Amniotic epithelial cell (primary cell): ENCODE measurements at places on chromosomes 11 and 22.

- DNase-seq, result peak; percentile 38
Observed at GRCh38 chr11:10208131-10208575, 85.9 kb downstream of the SBF2 start.

GRCh38 chr11:100740440-100740839, 53.4 kb downstream of the ARHGAP42 start:
- DNase-seq, result peak; percentile 84

DNA sequence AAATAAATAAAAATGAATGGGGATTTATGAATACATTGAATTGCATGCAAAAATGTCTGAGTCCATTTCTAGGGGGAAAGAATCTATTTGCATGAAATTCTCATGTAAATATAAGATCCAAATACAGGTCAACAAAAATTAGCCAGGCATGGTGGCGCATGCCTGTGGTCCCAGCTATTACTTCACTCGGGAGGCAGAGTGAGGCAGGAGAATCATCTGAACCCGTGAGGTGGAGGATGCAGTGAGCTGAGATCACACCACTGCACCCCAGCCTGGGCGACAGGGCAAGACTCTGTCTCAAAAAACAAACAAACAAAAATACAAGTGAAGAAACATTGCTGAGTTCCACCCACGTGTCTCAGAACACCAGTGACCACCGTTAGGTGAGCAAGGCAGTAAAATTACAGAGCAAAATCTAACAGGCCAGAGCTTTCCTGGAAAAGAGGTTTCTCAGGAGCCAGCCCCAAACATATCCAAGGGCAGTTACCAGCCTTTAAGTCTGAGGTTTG, 17.3 kb downstream of the PACSIN2 start:
- DNase-seq, result peak; percentile 68

DNA sequence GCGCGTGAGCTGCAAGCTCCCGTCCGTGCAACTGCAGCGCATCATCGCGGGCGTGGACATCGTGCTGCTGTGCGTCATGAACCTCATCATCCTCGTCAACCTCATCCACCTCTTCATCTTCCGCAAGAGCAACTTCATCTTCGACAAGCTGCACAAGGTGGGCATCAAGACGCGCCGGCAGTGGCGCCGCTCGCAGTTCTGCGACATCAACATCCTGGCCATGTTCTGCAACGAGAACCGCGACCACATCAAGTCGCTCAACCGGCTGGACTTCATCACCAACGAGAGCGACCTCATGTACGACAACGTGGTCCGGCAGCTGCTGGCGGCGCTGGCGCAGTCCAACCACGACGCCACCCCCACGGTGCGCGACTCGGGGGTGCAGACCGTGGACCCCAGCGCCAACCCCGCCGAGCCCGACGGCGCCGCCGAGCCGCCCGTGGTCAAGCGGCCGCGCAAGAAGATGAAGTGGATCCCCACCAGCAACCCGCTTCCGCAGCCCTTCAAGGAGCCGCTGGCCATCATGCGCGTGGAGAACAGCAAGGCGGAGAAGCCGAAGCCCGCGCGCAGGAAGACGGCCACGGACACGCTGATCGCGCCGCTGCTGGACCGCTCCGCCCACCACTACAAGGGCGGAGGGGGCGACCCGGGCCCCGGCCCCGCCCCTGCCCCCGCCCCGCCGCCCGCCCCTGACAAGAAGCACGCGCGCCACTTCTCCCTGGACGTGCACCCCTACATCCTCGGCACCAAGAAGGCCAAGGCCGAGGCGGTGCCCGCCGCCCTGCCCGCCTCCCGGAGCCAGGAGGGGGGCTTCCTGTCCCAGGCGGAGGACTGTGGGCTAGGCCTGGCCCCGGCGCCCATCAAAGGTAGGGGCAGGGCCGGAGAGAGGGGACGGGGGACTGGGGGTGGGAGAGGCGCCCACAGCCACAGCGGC, 7.3 kb downstream of the PANX2 start:
- DNase-seq, result no peak

- DNase-seq, result no peak
Observed at GRCh38 chr22:47356511-47357011, 594.1 kb downstream of the TBC1D22A start.

DNA sequence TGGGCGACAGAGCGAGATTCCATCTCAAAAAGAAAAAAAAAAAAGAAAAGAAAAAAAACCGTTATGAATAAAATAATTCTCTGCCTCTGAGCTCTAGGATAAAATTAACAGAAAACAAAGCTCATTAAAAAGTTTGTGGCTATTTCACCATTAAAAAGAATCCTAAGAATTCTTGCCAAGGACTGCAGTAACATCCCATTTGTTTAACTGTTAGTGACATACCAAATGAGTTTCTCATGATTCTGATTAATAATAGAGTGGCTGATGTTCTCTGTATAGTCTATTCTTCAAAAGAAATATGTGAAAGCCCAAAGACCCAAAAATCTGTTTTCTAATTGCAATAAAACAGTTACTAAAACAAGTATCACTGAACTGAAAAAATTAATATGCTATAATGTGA, 19.7 kb downstream of the CLNS1A start:
- DNase-seq, result peak; percentile 61

DNA sequence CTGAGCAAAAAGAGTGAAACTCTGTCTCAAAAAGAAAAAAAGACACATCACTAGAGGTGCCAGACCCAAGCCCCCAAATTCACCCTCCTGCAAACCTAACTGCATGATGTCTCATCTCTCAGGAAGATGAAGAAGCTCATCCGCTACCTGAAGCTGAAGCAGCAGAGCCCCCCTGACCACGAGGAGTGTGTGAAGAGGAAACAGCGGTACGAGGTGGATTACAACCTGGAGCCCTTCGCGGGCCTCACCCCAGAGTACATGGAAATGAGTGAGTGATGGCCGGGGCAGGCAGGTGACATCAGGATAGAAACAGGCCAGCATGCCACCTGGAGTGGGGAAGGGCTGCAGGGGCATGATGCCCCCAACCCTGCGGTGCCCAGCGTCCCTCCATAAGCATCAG, 36.0 kb upstream of the FADD start:
- DNase-seq, result no peak

DNA sequence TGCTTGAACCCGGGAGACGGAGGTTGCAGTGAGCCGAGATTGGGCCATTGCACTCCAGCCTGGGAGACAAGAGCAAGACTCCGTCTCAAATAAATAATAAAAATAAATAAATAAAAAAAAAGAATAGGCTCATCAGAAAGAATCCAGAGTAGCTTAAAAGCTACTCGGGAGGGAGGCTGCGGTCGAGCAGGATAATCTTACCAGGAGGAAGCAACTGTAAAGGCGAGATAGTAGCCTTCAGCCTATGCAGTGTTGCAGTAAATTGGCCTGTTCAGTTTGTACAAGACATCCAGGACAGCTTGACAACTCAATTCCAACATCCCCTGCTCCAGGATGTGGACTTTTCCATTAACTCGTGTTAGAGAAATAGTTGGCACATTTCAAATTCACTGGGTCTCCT, 1164.7 kb downstream of the LRRC4C start:
- DNase-seq, result no peak

DNA sequence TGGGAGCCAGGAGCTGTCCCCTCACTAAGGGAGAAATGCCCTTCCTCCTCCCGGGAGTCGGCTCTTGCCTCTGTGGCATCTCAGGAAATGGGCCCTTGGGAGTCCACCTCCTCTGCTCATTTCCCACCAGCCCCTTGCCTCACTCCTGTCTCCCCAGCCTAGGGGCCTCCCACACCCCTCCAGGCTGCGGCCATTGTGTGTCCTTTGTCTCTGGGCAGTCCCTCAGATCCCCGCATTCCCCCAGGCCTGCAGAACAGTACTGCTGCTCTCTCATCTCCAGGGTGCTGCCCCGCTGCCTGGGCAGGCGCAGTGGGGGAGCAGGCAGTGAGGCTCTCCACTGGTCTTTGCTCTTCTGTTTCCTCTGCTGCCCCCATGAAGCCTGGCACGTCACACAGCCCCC, 25.0 kb downstream of the ADA2 start:
- no peak for DNase-seq

GRCh38 chr11:24781288-24781687, 284.4 kb downstream of the LUZP2 start:
- no peak for DNase-seq

GRCh38 chr22:23575601-23576000, 4.5 kb downstream of the IGLL1 start:
- DNase-seq, result no peak

GRCh38 chr11:115623021-115623451, 118.8 kb upstream of the CADM1 start:
- peak; percentile 88 for DNase-seq

- DNase-seq, result no peak
Observed at GRCh38 chr11:110319501-110319900, 23.1 kb upstream of the RDX start.

GRCh38 chr22:20237480-20238440, 30.4 kb downstream of the RTN4R start:
- DNase-seq, result no peak

GRCh38 chr11:45926536-45927331, 4.3 kb downstream of the LARGE2 start:
- no peak for DNase-seq

DNA sequence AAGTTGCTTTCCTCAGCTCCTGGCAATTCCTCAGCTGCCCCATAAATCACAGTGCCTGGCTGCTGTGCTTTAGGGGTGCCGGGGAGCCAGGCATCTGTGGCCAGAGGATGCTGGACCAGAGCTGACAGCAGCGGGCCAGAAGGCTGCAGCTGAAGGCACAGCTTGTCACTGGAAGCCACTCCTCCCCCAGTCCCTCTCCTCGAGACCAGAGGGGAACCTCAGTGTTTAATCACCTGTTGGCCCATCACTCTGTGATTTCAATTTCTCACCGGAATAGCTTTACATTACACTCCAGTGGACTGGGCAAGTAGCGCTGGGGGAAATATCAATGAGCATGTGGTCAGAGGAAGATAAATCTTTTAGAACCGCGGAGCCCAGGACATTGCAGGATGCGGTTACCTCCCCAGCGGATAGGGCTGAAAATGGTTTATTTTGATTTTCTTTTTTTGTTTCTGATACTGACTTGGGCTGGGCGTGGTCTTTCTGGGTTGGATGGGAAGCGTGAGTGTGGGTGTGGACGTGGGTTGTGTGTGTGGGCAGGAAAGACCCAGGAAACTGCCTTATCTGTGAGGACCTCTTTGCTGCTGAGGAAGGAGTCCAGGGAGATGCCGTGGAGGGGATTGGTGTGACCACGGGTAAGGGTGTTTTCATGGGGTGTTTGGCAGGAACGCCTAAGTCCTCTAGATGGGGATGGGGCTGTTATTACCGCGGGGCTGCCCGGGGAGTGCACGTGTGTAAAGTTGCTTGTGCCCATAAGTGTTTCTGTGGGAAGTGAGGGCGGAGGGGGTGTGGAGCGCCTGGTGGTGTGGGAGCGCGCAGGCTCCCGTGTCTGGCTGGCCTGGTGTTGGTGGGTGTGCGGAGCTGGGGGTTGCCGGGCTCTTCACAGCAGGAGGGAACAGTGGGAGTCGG, 4.0 kb downstream of the DAGLA start:
- DNase-seq, result peak; percentile 58

GRCh38 chr22:25334162-25334490, 114.7 kb downstream of the CRYBB2 start:
- peak; percentile 8 for DNase-seq

GRCh38 chr22:22942511-22943329, 55.1 kb downstream of the IGLL5 start:
- DNase-seq, result peak; percentile 58
